Fibroblast of the aortic adventitia (primary cell): ENCODE measurements at places on chromosomes 1 and 21. TPM values are rescaled to one million over a fixed set of nuclear protein-coding genes. Genes with fewer than 3 reads are reported as not detected.
A peak's percentile ranks its signal among the peaks of the same experiment; 100 is the strongest.

DNA sequence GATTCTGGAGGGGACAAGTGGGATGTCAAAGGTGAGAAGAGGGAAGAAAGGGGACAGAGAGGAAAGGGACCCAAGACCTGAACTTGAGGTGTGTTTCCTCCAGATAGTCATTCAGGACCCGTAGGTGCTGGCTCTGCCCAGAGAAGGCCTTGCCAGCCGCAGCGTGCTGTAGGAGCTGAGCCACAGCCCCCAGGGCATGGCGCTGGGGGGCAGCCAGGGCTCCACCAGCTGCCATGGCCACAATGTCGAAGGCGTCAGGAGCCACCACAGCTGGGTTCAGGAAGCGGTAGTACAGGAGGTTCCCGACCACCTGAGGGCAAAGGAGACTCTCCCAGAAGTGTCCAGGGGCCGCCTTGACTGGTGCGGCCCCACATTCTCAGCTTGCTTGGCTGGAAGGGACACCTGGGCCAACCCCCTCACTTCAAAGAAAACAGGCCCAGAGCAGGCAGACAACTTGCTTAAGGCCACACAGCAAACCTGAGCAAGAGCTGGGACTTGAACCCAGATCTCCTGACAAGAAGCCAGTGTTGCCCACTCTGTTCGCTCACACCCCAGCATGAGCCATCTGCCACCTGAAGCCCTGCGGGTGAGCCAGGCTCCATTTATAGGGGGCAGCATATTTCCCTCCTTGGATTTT is 34.0 kb upstream of the MEF2D start:
- DNase-seq, result no peak

DNA sequence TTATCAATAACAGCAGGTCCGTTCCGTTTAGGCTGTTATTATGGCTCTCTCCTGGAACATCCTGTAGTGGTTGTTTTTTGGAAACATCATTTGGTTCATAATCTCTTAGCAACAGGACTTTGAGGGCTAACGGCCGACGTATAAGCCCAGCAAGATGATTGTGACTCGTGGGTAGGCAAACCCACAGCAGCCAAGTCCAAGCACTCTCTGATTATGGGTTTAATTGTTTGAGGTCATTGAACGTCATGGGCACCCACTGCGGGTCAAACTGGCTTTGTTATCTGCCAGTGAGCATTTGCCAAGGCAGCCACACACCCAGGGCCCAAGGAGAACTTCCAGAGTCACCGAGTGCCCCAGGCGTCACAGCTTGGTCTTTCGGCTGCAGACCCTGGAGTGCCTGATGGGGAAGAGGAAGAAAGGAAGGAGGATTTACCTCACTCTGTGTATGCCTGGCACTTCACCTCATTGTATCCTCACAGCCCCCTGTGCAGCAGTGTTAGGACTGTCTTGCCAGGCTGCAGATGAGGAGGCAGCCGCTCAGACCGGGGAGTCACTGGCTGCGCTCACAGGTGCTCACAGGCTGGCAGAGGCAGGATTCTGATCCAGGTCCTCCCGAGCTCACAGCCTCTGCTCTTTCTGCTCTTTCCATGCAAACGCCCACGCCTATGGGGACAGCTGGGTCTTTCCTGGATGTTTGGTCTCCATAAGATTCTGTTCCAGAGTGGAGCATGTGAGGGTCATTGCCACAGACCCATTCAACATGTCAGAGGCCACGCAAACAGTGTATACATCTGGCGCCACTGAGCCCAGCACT is 30.8 kb upstream of the EPS8L3 start:
- DNase-seq, result no peak

GRCh38 chr1:165006831-165007230 is 349.7 kb downstream of the LMX1A start:
- no peak for DNase-seq

DNA sequence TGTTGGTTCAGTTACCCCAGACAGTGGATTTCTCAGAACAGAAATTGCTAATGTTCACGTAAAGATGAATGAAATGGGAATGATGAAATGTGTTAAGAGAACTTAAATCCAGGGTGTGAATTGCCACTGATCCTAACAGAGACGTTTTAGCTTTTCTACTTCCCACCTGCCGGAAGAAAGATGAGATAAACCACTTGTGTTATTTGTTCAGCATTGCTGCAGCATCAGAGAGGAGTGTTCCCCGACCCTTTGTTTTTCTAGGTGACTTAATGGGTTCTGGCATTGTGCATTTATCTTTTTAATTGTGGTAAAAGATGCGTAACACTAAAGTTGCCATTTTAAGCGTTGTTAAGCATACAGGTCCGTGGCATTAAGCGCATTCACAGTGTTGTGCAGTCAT is 122.3 kb downstream of the GALNT2 start:
- no peak for DNase-seq

DNA sequence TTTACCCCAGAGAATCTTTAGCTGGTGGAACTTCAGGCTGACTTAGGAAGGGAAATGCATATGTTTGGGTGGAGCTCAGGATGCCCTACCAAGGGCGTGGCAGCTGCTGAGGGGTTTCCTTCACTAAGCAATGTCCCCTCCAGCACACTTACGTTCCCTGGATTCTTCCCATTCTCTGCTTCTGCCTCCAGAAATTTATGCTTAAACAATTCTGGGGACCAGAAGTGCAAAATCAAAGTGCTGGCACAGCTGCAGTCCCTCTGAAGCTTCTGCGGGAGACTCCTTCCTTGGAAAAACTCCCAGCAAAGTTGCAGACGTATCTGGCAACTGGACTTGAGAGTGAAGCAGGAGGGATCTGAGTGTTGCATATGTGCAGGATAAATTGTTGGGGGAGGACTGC is 402.8 kb downstream of the PCP4 start:
- no peak for DNase-seq

DNA sequence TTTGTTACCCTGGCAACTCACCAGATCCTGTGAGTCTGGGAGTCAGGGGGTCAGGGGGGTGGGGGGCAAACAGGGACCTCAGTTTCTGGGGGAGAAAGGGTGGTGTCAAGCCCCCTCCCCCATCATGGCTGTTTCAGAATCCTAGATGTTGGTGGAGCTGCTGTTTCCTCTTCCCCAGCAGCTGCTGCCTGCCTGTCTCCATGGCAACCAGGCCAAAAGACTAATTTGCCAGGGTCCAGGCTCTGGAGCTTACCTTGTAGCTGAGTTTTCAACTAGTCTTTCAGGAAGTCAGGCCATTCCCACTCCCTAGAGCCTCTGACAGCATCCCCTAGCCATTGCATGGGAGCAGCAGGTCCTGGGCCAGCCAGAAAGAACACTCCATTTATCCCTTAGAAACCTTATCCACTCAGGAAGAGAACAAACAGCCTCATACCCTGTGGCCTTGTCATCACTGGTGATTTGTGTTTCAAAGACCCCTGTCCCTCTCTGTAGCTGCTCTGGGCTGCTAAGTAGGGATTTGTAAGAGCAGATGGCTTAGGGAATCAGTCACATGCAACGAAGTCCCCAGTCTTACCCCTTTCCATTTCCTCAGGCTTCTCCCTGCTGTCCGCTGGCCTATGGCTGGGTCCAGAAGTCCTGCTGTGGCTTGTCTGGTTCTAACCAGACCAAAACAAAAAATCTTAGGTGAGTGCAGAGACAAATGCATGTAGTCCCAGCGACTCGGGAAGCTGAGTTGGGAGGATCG is 21.5 kb upstream of the STMN1 start:
- DNase-seq, result no peak

DNA sequence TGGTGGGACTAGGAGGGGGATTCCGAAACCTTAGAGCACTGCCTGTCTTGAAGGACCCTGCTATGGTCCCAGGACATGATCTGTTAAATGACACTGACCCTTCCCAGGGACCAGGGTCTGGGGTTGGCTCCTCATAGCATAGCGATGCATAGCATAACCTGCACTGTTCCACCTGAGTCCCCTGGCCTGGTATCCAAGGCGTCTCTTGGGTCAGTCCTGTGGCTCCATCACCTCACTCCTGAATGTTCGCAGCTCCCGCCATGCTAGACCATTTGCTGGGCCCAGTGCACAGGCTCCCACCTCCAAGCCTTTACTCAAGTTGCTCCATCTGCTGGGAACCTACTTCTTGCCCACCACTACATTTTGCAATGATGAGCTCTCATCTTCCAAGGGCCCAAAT is 39.0 kb upstream of the MAGOH start:
- DNase-seq, result no peak

DNA sequence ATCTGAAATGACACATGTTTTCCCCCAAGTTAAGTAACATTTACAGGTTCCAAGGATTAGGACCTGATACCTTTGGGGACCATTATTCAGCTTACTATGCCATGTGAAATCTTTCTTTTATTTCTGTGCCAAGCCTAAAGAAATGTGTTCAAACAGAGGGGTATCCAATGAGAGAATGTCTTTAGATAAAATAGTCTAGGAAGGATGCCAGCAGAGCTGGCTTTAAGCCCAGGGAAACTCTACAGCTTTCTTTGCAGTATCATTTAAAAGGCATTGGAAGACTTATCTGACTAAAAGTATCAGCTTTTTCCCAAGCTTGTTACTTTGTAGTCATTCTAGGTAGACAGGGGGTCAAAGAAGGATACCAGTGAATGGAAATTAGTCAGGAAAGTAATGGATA is 860.4 kb downstream of the PLA2G4A start:
- DNase-seq, result peak; percentile 92

DNA sequence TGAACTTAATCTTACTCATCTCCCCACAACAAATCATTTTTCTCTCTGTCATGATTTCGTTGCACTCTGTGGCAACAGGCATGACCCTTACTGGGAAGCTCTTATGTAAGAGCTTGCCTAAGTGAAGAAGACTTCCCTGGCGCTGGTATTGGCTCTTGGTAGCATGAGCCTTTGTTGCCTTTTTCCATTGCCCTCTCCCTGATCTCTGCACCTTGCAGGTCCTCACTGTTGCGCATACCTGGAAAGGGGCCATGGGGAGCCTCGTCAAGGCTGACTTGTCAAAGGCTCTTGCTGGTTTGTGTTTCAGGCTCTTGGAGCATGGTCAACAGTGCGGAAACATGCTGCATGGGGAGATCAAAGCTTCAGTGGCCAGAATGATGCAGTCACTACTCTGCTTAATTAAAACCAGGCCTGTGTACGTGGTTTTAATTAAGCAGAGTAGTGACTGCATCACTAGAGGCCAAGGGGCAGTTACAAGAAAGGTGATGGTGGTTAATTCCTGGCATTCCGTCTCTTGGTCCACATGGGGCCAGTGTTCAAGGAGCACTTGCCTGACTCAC is 141.3 kb downstream of the SPATA46 start:
- no peak for DNase-seq

DNA sequence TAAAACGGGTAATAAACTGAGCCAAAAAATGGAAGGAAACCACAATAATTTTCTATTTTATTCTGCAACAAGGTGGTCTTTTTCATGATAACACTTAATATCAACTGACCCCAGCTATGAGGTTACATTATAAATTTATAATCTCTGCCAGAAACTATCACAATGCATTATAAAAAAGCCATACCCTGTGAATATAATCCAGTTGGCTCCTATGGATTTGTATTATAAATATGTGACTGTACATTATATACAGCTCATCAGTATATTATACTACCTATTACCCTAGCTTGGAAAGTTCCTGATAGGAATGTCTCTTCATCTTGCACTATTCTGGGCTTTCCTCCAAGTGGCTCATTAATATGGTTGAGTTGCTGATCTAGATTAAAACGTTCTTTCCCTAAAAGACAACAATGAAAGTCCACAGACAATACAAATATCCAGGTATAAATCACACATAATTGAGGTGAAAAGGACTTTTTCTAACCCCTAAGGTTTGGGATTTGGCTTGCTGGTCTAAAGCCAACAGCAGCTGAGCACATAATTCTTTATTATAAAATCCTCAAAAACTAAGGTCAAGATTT is 487.7 kb downstream of the TTLL7 start:
- DNase-seq, result peak; percentile 18

DNA sequence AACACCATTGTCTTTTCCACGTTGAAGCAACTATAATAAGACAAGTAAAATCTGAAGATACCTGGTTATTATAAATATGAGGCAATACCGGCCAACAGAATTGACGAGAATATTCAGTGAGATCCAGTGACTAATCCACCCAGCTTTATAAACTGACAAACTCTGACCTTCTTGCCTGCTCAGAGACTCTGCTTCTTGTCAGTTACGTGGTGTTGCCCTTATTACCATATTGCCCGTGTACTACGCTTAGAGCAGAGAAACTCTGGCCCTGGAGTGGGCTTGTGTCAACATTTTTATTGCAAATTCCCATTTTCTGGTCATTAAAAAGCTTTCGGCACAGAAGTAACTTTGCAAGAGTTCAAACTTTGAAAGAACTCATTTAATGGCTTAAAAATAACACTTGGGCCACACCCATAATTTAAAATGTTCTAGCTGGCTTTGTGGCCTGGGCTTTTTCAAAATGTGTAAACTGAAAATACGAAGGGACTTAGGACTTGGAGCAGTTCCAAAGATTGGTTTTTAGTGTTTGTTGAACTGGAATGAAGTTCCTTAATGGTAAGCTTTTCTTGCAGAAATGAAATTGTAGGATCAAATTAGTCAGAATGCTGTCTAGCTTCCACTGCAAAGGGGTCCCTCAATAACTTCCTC is 266.2 kb downstream of the LMO4 start:
- peak; percentile 40 for DNase-seq

GRCh38 chr21:44870748-44871495 is 2.6 kb downstream of the PTTG1IP start:
- DNase-seq, result no peak

DNA sequence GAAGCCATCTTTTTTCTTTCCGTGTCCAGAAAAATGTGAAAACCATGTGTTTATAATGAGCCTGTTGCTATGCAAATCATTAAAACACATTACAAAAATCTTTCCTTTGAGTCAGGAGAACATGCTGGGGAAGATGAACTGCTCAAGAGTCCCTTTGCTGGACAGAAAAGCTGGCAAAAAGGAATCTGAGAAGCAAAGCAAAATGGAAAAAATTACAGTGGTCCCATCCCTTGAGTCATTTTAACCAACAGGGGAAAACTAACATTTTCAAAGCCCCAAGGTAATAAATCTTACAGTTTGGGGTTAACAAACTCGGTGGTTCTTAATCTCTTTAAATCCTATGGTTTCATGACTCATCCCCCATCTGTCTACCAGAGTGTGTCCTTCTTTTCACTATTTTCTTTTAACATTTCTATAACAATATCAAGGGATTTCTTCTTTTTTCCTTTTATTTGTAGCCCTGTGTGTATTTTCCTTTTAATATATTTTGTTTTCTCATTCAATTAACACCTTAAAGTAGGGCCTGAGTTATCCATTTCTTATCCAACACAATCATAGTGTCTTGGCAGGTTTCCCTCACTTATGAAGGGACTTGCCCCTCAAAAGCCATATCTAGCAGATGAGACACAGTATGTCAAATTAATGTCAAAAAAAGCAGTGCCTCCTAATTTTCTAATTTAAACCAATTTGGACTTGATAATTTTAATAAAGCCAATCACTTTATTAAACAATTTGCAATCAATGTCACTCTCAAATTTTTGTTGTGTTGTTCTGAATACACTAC is 105.4 kb downstream of the PTPN14 start:
- peak; percentile 83 for DNase-seq

DNA sequence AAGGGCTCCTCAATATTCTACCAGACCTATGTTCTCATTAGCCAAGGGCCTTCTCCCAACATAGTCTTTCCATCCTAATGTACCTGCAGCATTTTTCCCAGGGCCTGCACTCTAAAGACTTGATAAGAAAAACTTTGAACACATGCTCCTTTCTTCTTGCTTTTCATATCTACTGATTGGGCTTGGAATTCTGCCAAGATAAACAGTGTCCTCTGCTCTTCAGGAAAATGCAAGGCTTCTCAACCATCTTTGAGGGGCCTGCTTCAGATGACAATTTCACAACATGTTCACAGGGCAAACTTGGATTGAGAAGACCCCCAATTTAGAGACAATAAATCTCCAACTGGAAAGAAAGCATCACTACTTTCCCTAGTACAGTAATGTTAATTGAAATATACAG is 25.8 kb upstream of the PPT1 start:
- no peak for DNase-seq

GPR153 gene
- 9.9 and 10.9 TPM in 2 replicates for total RNA-seq

AJAP1 gene
- total RNA-seq, result under 0.01 and 0.57 TPM in 2 replicates

CRP gene
- total RNA-seq, result not detected in 2 replicates

G0S2 gene
- 23.0 and 146 TPM in 2 replicates for total RNA-seq
